CD4-positive, alpha-beta T cell treated with Interleukin-4 for 4 hours (primary cell): ENCODE measurements at places on chromosomes 2 and 18.

- DNase-seq: peak; percentile 35
Measured at GRCh38 chr2:222613715-222614331, 42.1 kb downstream of the FARSB start.

GRCh38 chr2:56191617-56192016 lies 7.8 kb downstream of the CCDC85A start:
- DNase-seq: no peak

DNA sequence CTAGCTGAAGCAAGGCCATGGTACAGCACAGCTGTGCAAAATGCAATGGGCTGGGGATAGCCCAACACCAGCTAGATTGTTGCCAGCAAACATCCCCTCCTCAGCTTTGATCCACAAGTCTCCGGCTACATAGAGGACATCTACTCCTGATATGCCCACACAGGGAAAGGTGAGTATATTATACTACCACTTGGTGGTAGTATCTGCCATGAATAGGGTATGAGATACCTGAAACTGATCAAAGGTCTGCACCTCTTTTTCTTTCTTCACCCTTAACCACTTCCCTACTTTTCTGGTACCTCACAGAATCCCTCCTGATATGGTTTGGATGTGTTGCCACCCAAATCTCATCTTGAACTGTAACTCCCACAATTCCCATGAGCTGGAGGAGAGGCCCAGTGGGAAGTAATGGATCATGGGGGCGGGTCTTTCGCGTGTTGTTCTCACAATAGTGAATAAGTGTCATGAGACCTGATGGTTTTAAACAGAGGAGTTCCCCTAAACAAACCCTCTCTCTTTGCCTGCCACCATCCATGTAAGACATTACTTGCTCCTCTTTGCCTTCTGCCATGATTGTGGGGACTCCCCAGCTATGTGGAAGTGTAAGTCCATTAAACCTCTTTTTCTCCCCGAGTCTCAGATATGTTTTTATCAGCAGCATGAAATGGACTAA lies 279.6 kb downstream of the TXNL1 start:
- no peak for DNase-seq

GRCh38 chr2:16069663-16069932 lies 129.2 kb downstream of the MYCN start:
- DNase-seq: no peak

- no peak for DNase-seq
Measured at GRCh38 chr2:205273627-205274026, 408.7 kb upstream of the NRP2 start.

GRCh38 chr18:34590503-34590902 lies 119.6 kb upstream of the DTNA start:
- no peak for DNase-seq
